ENCODE measurements at places on chromosomes 13 and 19. TPM values are rescaled to one million over a fixed set of nuclear protein-coding genes. Genes with fewer than 3 reads are reported as not detected.

GRCh38 chr19:51469162-51469561, 9.2 kb upstream of the CEACAM18 start:
- DNase-seq = no peak

- no peak for DNase-seq
Observed at GRCh38 chr19:51431124-51431523, 13.7 kb upstream of the SIGLEC10 start.

GRCh38 chr19:31351056-31351854, 2.0 kb upstream of the TSHZ3 start:
- peak; percentile 74 for DNase-seq

DNA sequence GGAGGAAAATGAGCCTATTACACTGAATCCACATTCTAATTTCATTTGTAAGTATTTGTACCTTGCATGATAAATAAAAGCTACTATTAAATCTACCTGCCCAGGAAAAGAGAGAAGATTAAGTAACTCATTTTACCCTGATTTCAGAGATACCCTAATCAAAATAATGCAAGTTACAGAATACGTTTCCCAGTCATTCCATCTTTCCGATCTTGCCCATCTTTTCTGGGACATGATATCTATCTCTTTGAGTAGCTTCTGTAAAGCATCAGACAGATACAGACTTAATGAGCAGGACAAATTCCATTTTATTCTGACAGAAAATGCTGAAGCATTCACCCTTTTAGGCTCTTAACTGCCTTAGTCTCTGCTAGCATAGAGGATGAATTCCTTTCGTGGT, 56.6 kb downstream of the SPRY2 start:
- no peak for DNase-seq

GRCh38 chr13:107518780-107519179, 696.6 kb downstream of the LIG4 start:
- no peak for DNase-seq

DNA sequence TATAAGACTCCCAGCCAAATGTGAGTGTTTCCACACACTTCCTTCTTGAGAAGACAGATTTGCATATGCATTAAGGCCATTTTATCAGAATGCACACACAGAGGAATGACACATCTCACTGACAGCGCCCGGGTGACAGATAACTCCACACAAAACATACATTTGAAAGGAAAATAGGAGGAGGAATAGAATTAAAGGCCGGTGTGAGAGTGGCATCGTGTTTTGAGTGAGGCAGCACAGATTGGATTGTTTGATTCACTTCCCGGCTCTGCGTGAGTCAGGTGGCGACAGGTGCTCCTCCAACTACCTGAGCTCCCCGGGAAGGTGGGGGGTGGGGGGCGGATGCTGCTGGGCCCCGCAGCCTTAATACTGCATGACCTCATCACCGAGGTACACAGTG, 429.0 kb downstream of the TSHZ3 start:
- no peak for DNase-seq

The PSG3 gene
- total RNA-seq = not detected

DNA sequence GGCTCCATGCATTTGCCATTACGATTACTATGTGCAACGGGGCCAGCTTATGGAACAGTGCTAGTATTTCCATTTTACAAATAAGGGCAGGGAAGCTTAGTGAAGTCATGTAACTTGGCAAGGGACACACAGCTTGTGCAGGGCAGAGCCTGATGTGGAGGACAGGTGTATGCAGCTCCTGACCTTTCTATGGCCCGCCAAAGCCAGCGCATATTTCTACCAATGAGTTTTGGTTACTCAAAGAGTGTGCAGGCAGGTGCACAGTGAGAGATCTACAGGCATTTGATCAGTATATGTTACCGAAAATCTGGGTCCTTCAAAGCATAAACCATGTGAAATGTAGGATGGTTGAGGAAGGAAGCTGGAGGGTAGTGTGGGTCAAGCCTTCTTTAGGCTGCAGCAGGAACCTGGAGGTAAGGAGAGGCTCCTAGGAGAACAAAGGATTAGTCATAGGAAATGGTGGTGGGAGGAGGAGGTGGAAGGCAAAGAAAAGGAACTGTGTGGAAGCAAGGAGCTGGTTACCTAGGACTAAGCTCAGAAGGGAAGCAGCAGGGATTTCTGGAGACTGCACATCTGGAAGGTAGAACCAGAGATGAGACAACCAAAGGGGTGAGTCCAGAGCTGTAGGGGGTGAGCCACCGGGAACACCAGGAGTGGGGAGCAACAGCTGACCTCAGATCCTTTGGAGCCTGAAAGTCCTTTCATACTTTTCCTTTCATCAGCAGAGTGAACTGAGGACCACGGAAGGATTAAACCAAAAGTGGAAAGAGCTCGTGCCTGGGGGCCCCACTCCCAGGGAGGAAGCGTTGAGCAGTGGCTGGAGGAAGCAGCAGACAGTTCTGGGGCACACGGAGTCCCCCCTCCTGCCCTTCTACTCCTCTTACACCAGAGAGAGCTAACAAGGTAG, 4.2 kb upstream of the PDX1 start:
- no peak for DNase-seq

GRCh38 chr13:32791545-32792172, 205.4 kb downstream of the PDS5B start:
- DNase-seq = no peak

The PRMT1 gene
- 132 TPM for total RNA-seq

DNA sequence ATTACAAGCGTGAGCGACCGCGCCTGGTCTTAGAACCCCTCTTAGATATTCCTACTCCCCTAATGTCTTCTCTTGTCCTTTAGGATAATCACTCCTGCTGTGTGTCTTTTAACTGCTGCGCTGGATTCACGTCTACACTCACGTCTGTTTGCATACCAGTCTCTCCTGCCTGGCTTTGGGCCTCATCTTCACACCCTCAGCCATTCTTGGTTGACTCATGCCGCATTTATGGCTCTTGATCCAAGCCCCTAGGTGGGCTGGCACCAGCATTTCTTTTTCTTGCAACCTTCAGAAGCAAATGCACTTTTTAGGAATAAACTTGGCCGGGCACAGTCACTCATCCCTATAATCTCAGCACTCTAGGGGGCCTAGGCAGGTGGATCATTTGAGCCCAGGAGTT, 22.7 kb downstream of the MYO9B start:
- DNase-seq = no peak

- DNase-seq = no peak
Observed at GRCh38 chr13:69264362-69265334, 843.0 kb upstream of the ATXN8OS start.

The PODNL1 gene
- 1.4 TPM for total RNA-seq

DNA sequence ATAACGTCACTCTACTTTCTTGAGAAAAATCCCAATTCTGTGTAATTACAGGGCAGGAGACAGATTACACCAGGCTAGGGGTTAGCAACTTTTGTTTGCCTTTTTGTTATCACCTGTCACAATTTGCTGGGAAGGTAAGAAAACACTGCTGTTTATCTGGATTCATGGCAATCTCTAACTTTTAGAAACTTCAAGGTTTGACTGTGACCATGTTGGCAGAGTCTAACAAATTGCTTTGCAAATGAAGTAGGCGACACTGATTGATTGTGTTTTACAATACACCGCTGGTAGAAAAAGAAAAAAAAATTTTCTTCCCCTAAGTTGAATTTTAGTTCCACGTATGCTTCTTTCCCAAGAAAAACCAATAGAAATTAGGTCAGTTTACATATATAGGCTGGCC, 10.4 kb upstream of the PDX1 start:
- DNase-seq = no peak

- no peak for DNase-seq
Observed at GRCh38 chr13:52712385-52712784, 27.2 kb downstream of the CNMD start.

DNA sequence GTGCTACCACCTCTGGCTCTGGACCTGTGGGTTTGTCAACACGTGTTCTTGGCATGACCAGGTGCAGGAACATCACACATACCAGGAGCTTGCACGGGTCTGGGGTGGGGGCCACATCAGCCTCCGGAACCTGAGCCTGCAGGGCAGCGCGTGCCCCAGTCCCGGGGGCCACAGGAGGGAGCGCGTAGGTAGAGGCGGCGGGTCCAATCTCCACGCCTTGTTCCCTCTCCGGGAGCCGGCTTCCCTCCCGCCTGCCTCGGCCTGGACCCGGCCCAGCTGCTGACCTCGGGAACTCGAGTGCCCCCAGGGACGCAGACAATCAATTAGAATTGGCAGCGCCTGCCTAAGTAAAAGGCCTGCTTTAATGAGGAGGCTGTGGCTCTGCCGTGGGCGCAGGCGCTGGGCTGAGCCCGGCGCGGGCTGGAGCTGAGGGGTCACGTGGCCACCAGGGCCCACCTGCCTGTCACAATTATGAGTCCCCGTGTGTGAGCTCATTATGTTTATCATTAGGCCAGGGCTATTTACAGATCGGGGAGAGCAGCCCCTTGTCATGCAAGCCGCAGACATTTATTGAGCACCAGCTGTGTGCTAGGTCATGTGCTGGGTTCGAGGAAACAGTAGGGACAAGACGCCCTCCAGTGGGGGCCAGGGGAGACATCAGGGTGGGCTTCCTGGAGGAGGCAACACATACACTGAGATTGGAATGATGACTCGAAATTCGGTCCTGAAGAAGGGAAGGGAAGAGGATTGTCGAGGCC, 32.2 kb upstream of the TNFAIP8L1 start:
- peak; percentile 33 for DNase-seq

GRCh38 chr19:50258918-50259372, 55.5 kb downstream of the MYH14 start:
- no peak for DNase-seq

The HIPK4 gene
- not detected for total RNA-seq

GRCh38 chr19:7500811-7501450, 12.1 kb upstream of the PEX11G start:
- peak; percentile 66 for DNase-seq

All from ovary (tissue), 10 donors.